Smooth muscle cell of the brain vasculature (primary cell): ENCODE measurements at places on chromosomes 2 and 18.

DNA sequence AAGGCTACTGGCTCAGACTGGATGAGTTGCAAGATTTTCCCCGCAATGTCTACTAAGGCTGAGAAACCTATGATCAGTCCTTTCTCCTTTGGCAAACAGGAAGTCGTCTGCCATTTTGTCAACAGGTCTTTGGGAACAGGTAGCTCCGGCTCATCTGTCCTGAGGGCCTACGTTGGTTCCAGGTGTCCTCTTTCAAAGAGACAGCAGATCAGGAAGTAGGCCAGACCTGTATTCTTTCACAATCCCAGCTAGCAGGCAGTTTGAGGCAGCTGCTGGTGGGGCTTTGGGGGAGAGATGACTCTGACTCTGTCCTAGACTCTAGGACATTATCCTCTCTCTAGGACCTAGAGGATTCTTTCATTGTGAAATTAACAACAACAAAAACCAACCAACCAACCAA, 98.6 kb downstream of the ACTR2 start:
- DNase-seq, result no peak

DNA sequence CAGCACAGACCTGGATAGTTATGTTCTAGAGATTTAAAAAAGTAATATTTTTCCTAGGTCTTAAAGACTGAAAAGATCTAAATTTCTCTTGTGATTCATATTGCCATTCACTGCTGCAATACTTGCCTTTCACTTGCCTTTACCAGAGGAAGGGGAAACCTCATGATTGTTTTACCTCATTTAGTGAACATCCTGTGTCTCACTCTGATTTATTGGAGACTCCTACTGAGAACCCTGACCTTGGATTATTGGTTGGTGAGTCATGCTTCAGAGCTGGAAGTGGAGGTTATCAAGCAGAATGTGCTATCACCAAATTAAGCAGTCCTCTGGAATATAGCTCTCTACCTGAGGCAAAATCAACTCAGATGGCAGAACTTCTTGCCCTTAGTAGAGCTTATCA, 500.5 kb downstream of the TSN start:
- DNase-seq, result no peak

DNA sequence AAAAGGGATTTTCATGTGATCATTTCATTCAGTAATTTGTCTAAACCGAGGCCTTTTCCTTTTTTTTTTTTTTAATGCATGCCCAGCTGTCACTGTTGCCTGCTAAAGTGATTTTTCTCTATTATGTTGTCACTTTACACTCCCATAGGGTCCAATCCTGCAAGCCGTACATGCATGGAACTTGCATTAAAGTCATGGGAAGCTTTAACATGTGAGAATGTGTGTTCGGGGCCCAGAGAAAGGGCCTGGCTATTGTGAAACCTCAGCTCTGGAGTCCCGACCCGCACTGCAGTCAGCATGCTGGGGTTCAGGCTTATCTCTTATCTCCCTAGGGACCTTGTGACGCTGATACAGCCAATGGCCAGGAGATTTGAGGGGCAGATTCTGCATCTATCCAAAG, 474.6 kb downstream of the SLC4A3 start:
- DNase-seq, result no peak

GRCh38 chr2:195861821-195862220, 204.8 kb downstream of the SLC39A10 start:
- DNase-seq, result no peak

DNA sequence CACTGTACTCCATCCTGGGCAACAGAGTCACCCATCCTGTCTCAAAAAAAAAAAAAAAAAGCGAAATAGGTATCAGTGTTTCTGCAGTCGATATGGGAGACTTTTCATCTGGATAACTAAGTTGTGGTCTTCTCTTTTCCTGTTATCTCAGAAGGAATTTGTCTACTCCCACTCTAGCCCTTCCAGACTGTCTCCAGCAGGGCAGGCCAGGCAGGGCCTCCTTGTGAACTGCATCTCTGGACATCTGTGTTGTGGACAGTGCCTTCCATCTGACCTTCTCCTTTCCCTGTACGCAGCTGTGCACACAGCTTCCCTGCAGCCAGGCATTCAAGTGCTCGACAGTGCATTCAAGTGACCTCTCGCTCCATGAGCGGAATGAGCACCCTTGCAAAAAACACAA, 110.2 kb downstream of the CABLES1 start:
- no peak for DNase-seq

DNA sequence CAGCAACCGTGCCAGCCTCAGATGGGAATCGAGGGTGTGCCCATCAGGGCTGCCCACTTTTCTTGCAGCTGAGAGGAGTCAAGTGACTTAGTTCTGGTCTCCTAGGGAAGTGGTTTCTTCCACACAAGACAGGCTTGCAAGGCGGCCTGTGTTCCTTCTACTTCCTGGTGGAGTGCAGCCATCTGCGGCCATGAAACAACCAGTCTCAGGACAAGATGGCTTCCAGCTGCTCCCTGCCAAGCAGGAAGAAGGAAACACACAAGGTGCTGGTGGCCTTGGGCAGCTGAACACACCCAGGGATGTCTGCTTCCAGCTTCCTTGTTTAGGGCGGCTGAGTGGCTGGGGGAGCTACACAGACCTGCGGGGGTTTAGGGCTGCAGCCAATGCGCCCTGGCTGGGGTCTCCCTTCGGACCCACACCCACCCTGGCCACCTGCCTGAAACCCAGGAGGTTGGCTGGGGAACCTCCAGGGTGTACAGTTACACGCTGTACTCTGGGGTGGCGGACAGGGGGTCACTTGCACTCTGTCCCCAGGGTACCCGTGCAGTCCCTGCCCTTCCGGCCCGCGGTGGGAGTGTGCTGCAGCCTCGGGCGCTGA, 34.7 kb downstream of the PTPN18 start:
- no peak for DNase-seq

DNA sequence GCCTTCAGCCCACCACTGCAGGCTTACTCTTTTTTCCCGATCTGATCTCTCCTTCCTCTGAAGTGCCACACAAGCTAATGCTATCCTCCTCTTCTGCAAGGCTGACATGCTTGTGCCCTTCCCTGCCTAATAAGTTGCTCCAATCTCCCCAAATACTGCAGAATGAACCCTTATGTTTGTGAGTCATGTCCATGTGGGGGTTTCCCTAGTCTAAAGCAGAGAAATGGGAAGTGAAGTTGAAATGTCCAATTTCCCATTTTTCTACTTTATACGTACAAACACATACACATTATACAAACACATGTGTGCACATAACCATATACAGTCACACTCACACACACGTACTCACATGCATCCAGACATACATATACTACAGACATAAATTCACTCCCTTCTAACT, 288.1 kb upstream of the CELF4 start:
- no peak for DNase-seq

- DNase-seq, result no peak
Observed at GRCh38 chr2:44397447-44398175, 35.9 kb downstream of the CAMKMT start.

DNA sequence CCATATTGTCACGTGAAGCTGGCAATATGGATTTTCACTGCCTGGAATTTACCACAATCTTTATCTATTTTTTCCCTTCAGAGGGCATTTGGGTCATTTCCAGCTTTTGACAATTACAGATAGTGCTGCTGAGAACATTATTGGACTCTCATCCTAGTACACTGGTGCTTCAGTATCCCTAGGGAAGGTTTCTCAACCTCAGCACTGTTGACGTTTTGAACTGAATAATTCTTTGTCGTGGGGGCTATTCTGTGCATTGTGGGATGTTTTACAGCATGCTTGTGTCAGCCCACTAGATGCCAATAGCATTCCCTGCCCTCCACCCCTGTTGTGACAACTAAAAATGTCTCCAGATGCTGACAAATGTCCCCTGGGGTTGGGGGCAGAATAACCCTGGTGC, 185.7 kb downstream of the TPGS2 start:
- no peak for DNase-seq
